Esophagus squamous epithelium (tissue), 5 donors: ENCODE measurements at places on chromosomes 1 and 21. TPM values are rescaled to one million over a fixed set of nuclear protein-coding genes. Genes with fewer than 3 reads are reported as not detected.

- no peak for DNase-seq
Measured at GRCh38 chr1:200353232-200353631, 56.6 kb downstream of the ZNF281 start.

FAM78B gene
- total RNA-seq = 1.7 TPM

ADAM30 gene
- not detected for total RNA-seq

DNA sequence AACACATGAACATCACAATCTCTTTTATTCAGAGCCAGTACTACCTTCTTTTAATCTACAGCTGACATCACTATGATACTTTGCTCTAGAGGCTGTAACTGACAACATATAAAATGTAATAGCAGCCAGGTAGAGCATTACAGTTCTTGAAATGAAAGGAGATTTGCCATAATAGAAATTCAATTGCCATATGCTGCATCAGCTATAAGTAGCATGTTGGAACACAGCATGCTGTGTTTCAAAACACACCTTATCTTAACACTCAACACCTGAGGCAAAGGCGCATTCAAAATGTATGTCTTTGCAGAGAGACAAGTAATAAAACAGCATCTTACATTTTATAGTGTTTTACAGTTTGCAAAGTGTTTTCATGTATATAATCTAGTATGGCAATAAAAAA lies 24.0 kb upstream of the KRTAP21-1 start:
- no peak for DNase-seq

DNA sequence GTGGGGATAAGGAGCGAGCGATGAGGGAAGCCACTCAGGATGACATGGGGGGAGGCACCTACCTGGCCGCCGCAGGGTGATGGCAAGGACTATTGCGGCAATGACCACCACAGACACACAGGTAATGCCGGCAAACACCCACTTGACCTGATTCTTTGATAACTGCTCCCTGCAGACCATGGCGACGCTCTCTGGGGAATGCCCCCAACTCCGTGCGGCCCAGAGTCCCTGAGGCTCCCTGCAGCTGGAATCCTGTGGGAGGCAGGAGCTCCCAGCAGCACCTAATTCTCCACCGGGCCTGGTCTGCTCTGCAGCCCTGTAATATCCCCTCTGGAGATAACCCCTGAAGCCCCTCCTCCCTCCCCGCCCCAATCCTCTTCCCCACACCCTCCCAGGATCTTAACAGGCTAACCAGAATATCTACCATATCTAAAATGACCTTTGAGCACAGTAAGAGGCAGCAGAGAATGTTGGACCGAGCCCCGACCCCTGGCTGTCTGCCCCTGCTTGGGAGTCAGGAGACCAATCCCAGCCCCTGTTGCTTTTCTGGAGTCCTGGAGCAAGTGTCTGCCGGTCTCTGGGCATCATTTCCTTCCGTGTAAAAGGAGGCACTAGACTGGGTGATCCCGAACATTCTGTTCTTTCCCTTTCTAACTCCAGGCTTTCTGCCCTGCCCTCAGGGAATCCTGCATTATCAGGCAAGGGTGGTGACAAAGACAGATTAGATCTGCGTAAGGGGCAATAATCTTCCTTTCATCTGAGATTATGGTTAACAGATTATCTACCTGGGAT lies at the start of gene FAM151A:
Gene FAM151A, minus strand, starts transcription at position 310 of the 792 bp plus-strand sequence. Its CDS starts 130 bp downstream, at position 180.
- no peak for DNase-seq

GRCh38 chr1:1538989-1539309 lies 1.5 kb downstream of the TMEM240 start:
- no peak for DNase-seq

LTN1 gene
- 19.6 TPM for total RNA-seq

- no peak for DNase-seq
Measured at GRCh38 chr1:189500778-189501177, 976.9 kb downstream of the BRINP3 start.

AADACL4 gene
- not detected for total RNA-seq
